Ureter (tissue), 1 donor: ENCODE measurements at places on chromosomes 2 and 18. TPM values are rescaled to one million over a fixed set of nuclear protein-coding genes. Genes with fewer than 3 reads are reported as not detected.

SKA1 gene
- total RNA-seq: 0.39 TPM

DNA sequence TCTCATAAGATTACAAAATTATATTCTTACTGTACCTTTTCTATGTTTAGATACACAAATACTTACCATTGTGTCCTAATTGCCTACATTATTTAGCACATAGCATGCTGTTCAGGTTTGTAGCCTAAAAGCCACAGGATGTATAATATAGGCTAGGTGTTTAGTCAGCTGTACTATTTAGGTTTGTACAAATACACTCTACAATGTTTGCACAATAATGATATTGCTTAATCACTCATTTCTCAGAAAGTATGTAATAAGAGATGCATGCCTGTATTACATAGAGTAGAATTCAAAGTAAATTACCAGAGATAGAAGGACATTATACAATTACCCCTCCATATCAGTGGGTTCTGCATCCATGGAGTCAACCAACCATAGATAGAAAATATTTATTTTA, 201.1 kb upstream of the COL3A1 start:
- no peak for DNase-seq

GRCh38 chr2:47065771-47066380, 89.2 kb downstream of the STPG4 start:
- DNase-seq: no peak

DNA sequence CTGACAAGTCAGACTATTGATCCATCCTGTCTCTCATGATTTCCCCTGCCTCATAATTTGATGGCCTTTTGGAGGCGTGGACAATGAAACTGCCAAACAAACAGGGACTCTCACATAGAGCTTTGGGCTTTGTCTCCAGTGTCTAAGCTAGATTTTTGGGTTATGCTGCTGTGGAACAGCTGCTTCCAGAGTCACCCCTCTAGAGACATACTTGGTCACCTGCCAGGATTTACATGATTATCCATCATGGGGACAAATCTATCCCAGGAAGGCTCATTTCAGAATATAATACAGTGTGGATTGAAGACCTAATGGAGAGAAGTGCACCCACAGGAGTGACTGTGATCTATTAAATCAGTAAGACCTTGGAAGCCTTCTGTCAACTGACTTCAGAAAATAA, 159.6 kb downstream of the SLC8A1 start:
- no peak for DNase-seq

CMPK2 gene
- 7.5 TPM for total RNA-seq

- no peak for DNase-seq
Observed at GRCh38 chr18:58900015-58900649, 35.5 kb downstream of the ZNF532 start.

GRHL1 gene
- total RNA-seq: 61.6 TPM

DNA sequence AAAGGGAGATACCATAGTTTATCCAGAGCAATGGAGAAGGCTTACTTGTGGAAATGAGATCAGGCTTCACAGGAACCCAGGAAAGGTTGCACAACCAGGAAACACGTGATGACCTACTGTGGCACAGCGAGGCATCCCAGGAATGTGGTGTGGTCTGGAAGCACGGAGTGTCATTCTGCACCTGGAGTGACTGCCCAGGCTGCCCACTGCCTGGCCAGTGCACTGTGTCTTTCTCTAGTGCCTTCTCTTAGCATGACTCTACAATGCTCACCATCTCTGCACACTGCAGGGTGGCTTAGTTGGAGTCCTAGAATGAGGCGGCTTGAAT, 48.9 kb downstream of the CHST9 start:
- DNase-seq: no peak

TNS1 gene
- total RNA-seq: 581 TPM

NT5DC4 gene
- not detected for total RNA-seq

SCYGR6 gene
- not detected for total RNA-seq

DNA sequence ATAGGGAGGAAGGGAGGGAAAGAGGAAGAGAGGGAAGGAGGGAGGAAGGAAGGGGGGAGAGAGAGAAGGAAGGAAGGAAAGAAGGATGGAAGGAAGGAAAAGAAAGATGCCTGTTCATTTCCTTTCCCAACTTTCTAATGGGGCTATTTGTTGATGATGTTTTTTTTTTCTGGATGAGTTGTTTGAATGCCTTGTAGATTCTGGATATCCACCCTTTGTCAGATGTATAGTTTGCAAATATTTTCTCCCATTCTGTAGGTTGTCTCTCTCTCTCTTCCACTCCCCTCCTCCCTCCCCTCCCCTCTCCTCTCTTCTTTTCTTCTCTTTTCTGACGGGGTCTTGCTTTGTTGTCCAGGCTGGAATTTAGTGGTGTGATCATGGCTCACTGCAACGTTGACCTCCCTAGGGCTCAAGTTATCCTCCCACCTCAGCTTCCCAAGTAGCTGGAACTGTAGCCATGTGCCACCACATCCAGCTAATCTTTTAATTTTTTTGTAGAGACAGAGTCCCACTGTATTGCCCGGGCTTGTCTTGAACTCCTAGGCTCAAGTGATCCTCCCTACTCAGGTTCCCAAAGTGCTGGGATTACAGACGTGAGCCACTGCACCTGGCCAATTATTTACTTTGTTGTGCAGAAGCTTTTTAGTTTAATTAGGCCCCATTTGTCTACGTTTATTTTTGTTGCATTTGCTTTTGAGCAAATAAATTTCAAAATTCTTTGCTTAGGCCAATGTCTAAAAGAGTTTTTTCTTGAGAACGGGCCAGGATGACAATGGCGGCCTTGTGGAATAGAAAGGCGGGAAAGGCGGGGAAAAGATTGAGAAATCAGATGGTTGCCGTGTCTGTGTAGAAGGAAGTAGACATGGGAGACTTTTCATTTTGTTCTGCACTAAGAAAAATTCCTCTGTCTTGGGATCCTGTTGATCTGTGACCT, 57.3 kb upstream of the FAM117B start:
- DNase-seq: no peak

MTERF4 gene
- total RNA-seq: 37.6 TPM

PRKAG3 gene
- not detected for total RNA-seq

DNA sequence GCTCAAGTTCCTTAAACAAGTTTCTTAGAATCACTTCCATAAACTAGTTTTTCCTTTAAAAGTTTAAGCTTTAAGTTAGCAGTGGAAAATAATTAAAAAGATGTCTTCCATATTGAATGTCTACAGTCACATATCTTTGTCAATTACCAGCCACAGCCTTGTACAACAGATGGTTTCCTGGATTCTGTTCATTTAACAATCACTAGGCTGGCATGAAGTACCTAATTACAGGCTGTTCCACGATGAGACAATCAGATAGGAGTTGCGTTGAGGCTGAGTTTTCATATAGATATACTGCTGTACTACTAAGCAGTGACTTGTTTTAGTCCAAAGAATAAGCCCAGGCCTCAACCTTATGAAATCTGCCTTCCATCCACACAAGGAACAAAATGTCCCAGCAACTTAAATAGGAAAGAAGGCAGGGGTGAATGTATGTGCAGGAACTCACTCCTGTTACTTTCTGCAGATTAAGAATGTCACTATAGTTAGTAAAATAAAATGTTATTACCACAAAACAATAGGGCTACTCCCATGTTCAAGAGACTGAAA, 131.0 kb downstream of the ZAP70 start:
- no peak for DNase-seq

- DNase-seq: no peak
Observed at GRCh38 chr18:427005-427404, 73.5 kb downstream of the COLEC12 start.

- DNase-seq: no peak
Observed at GRCh38 chr2:204824751-204825453, 279.6 kb downstream of the PARD3B start.

DNA sequence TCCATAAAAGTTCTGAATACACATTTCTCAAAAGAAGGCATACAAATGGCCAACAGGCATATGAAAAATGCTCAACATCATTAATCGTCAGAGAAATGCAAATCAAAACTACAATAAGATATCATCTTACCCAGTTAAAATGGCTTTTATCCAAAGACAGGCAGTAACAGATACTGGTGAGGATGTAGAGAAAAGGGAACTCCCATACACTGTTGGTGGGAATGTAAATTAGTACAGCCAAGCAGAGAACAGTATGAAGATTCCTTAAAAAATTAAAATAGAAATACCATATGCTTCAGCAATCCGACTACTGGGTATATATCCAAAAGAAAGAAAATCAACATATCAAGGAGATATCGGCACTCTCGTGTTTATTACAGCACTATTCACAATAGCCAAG, 1312.5 kb downstream of the DSC3 start:
- no peak for DNase-seq

KCNK3 gene
- total RNA-seq: 9.2 TPM

DNA sequence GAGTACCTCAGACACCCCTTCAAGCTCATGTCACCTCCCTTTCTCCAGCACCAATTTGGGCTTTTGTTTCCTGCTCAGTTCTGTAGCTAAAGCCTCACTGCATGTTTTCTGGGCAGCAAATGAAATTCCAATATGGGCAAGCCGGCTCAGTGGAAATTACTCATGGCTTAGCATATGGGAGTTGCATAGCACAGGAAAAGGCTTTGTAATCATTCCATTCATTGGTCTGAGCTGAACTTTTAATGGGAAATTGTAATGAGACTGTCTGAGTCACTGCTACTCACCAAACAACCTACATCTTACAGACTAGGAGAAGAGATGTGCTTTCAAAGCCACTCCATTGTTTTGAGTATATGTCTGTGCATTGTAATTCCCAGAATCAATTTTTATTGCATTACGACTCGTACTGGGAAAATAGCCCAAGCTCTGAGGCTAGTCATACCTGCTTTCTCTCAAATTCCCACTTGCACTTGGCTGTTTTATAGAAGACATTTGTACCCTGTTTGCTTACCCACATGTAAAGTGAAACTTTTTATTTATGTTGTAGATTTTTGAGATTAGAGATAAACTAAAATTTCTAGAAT, 139.5 kb upstream of the LRATD1 start:
- DNase-seq: no peak

- DNase-seq: peak; percentile 72
Observed at GRCh38 chr2:201116959-201117734, 1.2 kb downstream of the CFLAR start.

PID1 gene
- 25.8 TPM for total RNA-seq

DNA sequence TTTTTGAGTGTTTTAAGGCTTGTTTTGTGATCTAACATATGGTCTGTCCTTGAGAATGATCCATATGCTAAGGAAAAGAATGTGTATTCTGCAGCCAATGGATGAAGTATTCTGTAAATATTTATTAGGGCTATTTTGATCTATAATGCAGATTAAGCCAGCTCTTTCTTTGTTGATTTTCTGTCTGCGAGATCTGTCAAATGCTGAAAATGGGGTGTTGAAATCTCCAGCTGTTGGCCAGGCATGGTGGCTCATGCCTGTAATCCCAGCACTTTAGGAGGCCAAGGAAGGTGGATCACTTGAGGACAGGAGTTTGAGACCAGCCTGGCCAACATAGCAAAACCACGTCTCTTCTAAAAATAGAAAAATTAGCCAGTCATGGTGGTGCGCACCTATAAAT, 132.7 kb downstream of the DIS3L2 start:
- DNase-seq: no peak

GAL3ST2 gene
- 0.47 TPM for total RNA-seq

- DNase-seq: no peak
Observed at GRCh38 chr2:181231151-181231550, 226.0 kb upstream of the ITGA4 start.

DNA sequence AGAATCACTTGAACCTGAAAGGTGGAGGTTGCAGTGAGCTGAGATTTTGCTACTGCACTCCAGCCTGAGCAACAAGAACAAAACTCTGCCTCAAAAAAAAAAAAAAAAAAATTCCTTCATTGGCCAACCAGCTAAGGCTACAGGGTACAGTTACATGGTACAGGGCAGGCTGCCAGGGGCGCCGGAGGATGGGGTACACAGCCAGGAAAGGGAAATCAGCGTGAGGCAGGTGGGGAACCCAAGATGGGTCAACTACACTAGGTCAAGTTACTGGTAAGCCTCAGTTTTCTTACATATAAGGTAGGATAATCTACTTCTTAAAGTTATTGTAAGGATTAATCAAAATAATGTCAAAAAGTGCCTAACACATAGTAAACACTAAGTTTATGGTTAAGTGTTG, 142.6 kb upstream of the MSH6 start:
- DNase-seq: no peak

GRCh38 chr2:133541376-133541775, 26.9 kb downstream of the NCKAP5 start:
- DNase-seq: no peak

ALPP gene
- total RNA-seq: not detected

- DNase-seq: no peak
Observed at GRCh38 chr2:38192976-38193375, 117.0 kb upstream of the CYP1B1 start.

- peak; percentile 89 for DNase-seq
Observed at GRCh38 chr2:111121828-111122630, 1.3 kb downstream of the BCL2L11 start.
